ENCODE measurements at places on chromosomes 6 and 20.

DNA sequence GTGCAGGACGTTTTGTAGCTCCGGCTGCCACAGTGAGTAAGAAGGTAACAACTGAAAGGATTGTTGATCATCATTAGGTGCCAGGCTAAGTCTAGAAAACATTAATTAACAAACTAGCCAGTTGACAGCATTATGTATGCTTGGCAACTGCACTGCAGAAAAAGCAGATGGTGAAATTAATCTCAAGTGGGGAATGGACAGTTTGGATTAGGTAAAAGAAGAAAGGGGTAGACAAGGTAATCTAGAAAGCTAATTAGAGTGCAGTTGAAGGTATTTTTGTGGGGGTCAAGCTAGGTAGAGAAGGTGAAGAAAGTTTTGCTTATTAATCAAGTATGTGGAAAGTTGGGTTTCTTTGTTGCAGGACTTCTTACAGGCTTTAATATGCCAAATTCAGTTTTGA lies 69.7 kb upstream of the HINT3 start:
- no peak for DNase-seq

GRCh38 chr6:41688256-41688965 lies 47.0 kb downstream of the TFEB start:
- no peak for DNase-seq

DNA sequence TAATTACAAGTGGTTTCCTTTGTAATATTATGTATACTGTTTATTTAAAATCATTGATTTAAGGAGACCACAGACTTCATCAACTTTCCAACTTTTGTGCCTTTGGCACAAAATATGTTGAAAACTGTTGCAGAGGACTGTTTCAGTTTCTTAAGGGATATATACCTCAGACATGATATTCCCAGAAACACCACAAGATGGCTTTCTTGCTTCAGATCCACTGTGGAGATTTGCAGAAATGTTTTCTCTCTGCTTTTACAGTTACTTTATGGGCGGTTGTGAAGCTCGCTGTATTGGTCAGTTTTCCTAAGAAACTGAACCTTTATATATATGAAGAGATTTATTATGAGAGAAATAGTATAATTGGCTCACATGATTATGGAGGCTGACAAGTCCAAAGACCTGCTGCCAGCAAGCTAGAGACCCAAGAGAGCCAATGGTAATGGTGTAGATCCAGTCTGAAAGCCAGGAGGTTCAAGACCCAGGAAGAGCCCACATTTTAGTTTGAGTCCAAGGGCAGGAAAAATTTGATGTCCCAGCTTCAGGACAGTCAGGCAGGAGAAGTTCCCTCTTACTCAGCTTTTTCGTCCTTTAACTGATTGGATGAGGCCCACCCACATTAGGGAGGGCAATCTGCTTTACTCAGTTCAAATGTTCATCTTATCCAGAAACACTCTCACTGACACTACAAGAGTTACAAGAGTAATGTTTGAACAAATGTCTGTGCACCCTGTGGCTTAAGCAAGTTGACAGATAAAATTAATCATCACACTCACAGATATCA lies 12.8 kb downstream of the ME1 start:
- no peak for DNase-seq

DNA sequence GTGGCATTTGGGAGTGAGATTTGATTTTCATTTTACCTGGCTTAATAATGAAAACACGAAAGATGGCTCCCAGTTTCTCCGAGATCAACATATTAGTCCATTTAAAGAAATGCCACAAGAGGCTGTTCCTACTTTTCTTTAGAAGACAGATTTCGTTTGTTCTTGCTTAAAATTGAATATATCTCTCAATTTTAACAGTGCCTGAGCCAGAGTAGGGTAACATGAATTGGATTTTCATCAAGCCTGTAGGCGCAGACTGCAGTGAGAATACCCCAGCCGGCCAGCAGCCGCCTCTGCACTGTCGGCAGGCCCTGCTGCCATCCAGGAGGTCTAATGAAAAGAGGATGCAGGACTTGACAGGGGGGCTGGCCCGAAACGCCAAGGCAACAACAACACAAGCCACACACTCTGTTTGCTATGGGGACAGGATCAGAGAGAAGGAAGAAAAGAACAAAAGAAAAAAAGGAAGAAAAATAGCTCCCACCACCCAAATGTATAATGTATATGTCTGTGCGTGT lies 72.5 kb downstream of the PPP1R3G start:
- no peak for DNase-seq

DNA sequence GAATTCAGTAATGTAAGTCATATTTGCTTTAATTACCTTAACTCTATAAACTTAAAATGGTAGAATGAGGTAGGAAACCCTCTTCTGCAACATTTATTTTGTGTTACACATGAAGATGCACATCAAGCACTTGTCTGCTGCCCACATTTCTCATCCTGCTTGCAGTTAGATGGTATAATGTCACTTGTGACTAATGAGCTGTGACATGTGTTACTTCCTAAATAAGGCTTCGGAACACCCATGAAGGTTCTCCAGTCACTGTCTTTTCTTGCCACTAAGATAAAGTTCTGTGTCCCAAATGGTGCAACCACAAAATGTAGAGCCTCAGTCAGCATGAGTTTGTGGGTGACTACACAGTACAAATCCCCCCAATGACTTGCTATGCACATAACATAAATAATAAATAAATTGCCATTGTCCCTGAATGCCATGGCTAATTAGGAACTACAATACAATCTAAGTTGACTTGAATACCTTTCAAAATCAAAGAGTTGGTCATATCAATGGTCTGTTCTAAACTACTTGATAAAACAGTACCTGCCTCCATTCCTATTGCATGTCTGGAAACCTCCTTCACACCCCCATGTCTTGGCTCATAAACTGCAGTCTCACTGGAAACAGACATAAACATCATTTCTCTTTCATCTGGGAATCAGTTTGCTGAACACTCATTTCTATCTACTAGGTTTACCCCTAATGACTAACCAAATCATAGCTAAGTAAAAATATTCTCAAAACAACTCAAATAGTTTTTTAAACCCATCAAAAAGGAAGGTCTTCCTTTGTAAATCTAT lies 157.2 kb downstream of the PTPRK start:
- no peak for DNase-seq

DNA sequence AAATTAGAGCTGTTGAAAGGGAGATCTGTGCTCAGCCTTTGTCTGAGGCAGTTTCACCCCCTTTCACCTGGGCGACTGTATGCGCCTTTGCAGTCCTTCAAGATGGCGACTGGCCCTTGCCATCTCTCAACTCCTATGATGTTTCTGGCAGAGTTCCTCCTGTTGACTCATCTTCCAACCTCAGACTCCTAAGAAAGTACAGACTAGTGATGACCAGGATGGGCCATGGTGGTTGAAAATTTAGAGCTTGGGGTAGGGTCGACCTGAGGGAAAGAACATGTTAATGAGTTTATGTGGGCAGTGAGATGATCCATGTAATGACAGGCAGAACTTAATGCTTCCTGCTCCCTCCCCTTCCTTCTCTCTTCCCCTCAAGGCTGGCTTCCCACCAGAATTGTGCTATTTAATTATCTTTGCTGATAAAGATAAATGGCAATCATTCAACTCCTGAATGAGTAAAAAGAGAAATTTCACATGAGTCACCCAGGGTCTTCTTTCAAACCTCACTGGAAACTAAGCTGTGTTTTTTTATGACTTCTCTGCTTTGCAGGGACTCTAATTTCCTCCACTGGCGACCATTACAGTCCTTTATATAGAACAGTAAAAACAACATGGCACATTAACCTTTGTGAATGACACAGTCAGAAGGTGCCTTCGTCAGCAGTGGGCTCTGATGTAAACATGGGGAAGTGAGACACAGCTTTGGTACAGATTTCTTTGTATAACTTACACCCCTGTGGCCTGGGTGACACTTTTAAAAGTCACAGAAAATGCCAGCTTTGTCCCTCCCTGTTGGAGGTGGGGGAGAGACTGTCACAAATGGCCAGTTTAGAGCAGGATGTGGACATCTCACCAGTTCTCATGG lies 103.5 kb downstream of the SCP2D1 start:
- no peak for DNase-seq

DNA sequence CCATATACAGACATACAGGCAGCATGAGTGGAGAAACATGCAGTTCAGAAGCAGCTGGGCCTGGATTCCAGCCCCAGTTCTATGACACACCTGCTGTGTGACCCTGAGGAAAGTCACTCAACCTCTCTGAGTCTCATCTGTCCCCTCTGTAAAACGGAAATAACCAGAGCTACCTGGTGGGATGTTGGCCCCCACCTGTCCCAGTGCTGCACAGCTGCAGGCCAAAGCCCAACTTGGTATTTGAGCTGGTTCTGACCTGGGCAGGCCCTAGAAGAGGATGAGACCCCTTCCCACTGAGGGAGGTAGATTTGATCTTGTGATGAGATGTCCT lies 55.5 kb downstream of the PPP1R16B start:
- DNase-seq, result no peak

DNA sequence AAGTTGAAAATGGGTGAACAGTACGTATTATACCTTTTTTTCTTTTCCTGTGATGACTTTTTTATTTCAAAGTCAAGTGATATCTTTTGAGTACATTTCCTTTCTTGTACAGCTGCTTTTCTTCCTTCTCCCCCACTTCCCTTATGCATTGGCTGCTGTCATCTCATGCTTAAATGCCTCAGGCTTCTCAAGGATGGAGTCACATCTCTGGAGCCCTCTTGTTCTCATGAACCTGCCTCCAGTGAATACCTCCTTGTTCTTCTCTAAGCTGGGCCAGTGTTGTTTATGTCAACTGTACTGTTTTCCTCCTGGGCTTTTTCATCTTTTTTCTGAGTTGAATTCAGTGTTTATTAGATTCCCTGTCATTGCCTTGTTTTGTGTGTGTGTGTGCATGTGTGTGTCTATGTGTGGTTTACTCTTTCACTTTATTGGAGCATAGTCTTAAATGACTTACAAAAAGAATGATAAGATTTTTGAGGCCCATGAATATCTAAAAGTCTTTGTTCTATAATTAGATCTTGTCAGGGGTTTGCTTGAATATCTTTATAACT lies 23.6 kb downstream of the STXBP5 start:
- no peak for DNase-seq

DNA sequence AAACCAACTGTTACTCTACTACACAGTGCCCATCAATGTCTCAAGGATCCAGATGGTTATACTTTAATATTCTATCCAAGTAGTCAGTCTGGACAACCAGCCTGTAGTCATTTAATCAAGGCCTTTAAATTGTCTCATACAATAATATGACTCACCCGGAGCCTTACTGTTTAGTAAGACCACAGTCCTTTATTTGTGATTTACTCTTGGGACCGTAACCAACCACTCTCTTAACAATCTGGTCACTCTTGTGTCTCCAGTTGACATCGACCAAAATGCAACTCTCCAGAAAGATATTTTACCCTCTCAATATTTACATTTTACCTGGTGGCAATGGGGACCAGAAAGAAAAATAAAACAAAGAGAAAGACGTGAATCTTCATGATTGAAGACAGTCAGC lies 14.9 kb downstream of the DEFB114 start:
- no peak for DNase-seq

DNA sequence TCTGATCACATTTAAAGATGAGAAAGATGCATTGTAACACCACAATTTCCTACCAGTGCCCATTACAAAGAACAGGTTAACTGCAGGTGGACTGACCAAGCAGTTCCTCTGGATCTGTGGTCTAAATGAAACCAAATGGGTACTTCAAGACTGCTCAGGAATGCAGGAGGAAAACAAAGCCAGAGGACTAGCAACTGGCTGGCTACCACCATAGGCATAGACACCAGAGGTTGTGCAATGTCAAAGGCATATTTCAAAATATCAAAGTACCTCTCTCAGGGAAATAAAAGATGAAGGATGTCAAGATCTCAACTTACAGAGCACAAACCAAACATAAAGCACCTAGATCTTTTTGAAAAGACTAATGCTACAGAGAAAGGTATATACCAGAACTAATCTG lies 65.5 kb downstream of the GMDS start:
- DNase-seq, result no peak

GRCh38 chr6:162294029-162294428 lies 433.5 kb downstream of the PRKN start:
- no peak for DNase-seq

GRCh38 chr6:56513631-56514030 lies 129.1 kb downstream of the DST start:
- DNase-seq, result no peak

Measured in stimulated activated CD8-positive, alpha-beta memory T cell treated with anti-CD3 and anti-CD28 coated beads, Interleukin-7, amount 100 ng/mL, for 1 hour (primary cell).